ENCODE measurements at places on chromosomes 5 and 9.

DNA sequence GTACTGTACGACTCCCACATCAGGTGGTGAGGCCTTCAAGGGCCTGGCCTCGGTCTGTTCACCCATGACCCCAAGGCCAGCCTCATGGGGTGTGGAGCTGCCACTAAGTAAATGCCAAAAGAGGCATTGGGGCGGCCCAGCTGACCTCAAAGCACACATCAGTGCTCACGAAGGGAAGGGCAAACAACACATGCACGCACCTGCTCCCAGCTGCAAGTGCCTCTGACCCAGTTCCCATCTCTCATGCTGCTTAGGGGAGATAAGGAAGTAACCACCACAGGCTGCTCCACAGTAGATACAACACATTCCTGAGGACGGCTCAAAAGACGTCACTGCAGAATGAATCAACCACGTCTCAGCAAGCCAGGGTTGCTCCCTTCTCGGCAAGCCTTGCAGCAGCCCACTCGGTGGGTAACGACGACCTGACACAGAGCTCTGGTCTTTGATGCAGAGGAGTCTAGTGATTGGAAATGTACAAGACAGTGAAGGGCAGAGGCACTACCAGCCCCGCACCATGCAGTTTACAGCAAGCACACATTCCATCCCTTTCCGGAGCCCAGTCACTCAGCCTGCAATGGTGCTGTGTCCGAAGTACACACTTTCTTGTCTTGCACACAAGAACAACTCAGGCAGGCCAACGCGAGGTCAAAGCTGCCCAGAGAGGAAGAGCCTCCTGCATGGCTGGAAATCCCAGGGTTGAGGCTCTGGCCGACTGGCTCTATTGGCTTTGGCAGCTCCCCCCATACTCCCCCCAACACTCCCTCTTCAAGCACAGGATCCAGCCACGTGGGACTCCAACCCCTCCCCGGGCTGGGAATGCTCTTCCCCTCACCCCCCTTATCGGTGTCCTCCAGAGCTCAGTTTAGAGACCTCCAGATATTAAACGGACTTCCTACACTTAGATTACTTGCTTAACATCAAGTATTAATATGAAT lies 31.8 kb downstream of the FABP6 start:
- no peak for DNase-seq

- DNase-seq: no peak
Observed at GRCh38 chr5:141516672-141517025, 27.8 kb downstream of the PCDHGC5 start.

DNA sequence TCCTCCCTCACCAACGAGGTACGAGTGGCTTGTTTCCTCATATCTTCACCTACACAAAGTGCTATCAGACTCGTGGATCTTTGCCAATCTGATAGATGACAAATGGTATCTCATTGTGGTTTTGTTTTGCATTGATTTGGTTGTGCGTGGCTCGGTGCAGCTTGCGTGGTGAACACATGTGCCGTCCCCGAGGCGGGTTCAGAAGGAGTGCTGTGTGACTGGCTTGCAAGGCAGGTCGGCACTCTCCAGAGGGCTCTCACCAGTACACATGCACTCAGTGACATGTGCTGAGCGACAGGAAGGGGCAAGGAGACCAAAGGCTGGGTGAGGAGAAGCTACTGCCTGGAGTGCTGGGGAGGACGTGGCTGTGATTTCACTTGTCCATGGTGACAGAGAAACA lies 95.3 kb upstream of the PITX1 start:
- DNase-seq: no peak

GRCh38 chr5:97119007-97119390 lies 23.4 kb downstream of the LIX1 start:
- DNase-seq: no peak

DNA sequence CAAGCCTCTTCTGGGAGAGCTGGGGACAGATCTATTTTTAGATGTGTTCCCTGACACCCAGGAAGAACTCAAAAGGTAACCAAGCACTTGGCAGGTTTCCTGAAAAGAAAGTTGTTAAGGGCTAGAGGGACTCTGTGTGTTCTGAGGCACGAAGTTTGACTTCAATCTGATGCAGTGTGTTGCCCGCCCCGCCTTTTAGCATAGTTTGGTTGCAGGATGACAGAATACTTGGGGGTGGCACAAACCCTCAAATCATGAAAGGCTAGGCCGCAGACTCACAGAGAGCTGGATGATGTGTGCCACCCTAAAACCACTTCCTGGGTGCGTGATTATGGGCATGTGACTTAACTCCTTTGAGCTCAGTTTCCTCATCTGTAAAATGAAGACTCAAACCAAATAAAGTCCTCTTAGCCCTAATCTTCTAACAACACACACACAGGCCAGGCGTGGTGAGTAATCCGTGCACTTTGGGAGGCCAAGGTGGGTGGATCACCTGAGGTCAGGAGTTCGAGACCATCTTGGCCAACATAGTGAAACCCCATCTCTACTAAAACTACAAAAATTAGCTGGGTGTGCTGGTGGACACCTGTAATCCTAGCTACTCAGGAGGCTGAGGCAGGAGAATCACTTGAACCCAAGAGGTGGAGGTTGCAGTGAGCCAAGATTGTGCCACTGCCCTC lies 12.8 kb upstream of the NDFIP1 start:
- peak; percentile 79 for DNase-seq

- DNase-seq: no peak
Observed at GRCh38 chr9:35714123-35714522, 17.9 kb downstream of the TLN1 start.

GRCh38 chr5:109825450-109825849 lies 135.7 kb downstream of the MAN2A1 start:
- no peak for DNase-seq

GRCh38 chr9:111000202-111000601 lies 38.1 kb downstream of the LPAR1 start:
- no peak for DNase-seq

DNA sequence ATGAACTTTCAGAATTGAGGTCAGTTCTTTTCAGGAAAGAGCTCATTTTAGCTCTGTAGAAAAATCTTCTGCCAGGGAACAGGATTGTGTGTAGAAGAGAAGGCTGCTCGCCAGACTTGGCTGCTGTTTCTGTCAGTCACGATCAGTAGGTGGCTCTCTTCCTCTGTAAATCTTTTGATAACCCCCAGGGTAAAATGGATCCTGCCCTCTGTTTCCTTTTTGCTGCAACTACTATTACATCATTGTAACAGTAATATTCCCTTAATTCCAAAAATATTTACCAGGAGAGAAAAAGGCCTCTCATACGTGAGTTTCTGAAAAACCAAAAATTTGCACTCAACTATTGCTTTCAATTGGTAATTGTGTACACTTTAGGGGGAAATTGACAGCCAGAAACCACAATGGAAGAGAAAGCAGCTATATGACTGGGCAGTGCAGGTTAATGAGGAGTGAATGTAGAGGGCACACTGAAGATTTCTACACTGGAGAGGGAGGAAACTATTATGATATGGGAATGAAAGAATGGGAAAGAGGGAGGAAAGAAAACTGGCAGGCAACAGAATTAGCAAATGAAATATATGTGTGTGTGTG lies 12.3 kb downstream of the IFNA21 start:
- no peak for DNase-seq

DNA sequence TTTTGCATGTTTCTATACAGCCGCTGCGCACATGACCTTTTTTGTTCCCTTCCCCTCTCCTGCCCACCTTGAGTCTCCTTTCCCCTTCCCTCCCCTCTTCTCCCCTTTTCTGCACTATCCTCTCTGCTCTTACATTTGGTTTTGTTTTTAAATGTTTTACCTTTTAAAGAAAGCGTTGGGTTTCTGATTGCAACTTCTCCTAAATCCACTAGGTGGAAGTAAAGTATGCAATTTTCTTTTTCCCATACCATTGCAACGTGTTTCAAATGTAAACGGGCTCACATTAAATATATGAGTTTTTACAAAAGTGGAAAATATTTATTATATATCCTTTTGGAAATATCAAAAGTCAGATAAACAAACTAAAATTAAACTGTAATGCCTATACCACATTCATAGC lies 500.9 kb downstream of the DIRAS2 start:
- DNase-seq: no peak

DNA sequence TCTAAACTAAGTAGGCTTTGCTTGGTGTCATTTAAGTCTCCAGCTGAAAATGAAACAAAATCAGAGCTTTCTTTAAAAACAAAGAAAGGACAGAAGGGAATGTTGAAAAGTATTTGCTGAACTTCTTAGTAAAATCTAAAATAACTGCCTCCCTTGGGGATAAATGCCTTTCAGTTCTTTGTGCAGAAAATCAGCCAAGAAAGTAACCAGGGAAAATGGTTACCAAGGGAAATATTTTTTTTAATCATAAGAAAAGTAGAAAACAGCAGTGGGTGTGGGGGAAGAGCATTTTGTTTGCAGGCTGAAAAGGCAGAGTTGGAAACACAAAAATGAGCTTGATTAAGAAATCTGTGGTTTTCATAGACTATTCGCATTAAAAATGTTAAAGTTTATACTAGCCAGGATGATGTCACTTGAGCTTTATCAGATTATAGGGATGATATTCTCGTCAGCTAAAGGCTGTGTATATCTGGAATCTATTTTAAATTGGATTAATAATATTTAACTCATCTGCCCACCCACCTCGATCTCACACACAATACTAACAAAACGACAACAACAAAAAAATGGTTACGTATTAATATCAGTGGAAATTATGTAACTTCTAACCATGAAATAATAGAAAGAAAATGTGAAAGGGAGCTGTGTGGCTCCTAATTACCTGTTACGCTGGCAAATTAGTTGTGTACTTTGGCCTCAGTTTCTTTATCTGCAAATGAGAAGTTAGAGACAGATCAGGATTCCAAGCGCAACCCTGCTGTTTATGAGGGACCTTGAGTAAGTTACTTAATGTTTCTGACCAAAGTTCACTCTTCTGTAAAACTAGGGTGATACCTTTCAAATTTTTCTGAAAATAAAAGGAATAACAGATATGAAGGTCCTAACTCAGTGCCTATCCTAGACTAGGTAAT lies at the start of gene ECM2:
TSS of gene ECM2 (minus strand) at position 51 of the 911 bp plus-strand sequence. CDS start 13,124 bp downstream, outside the sequence.
- DNase-seq: no peak

DNA sequence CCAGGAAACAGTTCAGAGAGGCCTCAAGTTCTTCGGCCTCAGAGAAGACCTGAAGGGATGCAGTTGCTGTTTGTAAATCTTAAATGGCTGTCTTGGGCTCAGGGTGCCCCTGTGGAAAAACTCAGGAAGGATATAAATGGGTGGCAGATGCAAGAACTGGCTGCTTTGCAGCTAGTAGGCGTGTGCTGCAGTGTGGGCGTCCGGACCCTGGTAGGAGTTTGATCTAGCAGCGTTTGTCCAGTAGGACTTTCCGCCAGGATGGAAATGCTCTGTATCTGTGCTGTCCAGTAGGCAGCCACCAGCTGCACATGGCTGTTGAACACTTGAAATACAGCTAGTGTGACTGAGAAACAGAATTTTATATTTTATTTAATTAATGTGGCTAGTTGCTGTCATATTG lies 7.7 kb downstream of the CDX1 start:
- DNase-seq: no peak

GRCh38 chr9:33517373-33517772 lies 6.7 kb upstream of the ANKRD18B start:
- no peak for DNase-seq

GRCh38 chr5:173094012-173094661 lies 38.0 kb downstream of the CREBRF start:
- no peak for DNase-seq

DNA sequence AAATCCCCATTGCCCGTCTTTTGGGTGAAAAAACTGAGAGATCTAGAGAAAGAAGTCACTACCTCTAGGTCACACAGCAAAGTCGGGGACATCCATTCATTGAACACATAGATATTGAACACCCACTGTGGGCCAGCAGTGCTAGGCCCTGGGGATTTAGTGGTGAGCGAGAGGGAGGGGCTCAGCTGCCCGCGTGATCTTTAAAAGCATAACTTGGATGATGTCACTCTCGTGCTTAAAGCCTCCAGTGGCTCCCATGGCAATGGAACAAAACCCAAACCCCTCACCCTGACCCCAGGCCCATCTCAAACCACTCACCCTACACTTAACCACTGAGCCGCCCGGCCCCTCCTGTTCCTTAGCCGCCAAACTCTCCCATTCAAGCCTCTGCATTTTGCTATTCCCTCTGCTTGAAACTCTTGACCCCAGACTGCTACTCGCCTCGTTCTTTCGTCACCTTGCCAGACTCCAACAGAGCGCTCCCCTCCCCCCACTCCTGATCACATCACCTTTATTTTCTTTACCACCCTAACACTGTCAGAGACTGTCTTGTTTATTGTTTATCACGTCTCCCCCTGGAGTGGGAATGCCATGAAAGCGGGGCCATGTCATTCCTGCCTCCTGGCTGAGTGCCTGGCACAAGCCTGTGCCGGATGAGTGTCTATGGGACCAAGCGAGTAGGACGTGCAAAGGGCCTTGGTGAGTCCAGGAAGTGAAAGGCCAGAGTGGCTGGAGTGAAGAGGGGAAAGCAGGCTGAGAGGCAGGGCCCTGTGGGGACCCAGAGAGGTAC lies 710 bp upstream of the PIP5KL1 start:
- DNase-seq: no peak

DNA sequence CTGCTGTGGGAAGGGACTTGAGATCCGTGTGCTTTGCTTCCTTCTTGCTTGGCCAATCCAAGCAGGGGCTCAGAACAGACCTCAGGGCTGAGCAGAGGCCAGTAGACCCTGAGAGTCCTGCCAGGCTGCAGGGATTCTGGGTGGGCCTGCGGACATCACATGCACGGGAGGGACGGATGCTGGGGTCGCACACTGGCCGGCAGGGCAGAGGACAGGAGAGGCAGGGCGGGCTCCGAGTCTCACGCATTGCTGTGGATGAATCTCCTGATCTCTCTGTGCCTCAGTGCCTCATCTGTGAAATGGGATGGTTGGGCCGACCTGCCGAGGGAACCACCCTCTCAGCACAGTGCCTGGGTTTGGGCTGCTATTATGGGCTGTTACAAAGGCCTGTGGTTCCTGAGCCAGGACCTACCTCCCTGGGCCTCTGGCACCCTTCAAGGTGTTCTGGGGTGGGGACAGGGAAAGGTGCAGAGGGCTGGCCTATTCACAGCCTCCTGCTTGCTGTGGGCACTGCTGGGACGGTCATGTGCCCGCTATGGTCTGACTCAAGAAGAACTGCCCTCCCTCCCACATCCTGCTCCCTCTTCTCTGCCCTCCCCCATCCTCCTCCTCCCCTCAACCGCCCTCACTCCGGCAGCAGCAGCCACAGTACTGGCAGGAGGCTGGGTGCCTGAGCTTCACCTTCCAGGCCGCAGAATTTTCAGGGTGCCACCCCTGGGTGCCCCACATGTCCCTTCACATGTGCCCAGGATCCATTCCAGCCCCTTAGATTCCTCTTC lies 43.3 kb downstream of the NCS1 start:
- no peak for DNase-seq

GRCh38 chr9:69971643-69972449 lies 71.8 kb upstream of the MAMDC2 start:
- DNase-seq: no peak

GRCh38 chr9:91546574-91546973 lies 122.9 kb upstream of the NFIL3 start:
- no peak for DNase-seq

DNA sequence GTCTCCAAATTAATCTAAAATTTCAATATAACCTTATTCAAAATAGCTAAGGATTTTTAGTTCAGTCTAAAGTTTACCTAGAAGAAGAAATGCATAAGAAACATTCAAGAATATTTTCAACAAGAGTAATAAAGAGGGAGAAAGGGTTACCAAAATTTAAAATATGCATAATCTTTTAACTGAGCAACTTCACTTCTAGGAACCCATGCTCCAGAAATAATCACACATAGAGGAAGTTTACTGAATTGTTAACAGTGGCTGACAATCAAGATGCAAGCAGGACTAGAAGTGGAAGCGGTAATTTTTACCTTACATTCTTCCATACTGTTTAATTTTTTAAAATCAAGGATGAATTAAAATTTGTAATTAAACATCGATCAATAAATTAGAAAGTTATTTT lies 1.9 kb downstream of the PJA2 start:
- no peak for DNase-seq

Data from stimulated activated CD8-positive, alpha-beta memory T cell treated with anti-CD3 and anti-CD28 coated beads, Interleukin-15, amount 100 ng/mL, for 4 hours (primary cell).